Activated naive CD8-positive, alpha-beta T cell treated with anti-CD3 and anti-CD28 coated beads for 36 hours (primary cell): ENCODE measurements at places on chromosomes 2 and 18. TPM values are rescaled to one million over a fixed set of nuclear protein-coding genes. Genes with fewer than 3 reads are reported as not detected.

LONRF2 gene
- total RNA-seq, result not detected

FOXD4L1 gene
- 0.16 TPM for total RNA-seq

OXER1 gene
- total RNA-seq, result 0.16 TPM

GRCh38 chr2:88831792-88832248, 140.3 kb downstream of the RPIA start:
- no peak overlapping the region for H3K4me3 ChIP-seq
- H3K27me3 ChIP-seq, result peaks cover 4% of the 10 kb centered on the region
- DNase-seq, result peak; percentile 47
- H3K27ac ChIP-seq, result no peak overlapping the region
- no peaks in the 10 kb centered on the region for H3K36me3 ChIP-seq
- no peaks in the 10 kb centered on the region for H3K4me1 ChIP-seq

GRCh38 chr2:62568983-62569837, 63.2 kb upstream of the TMEM17 start:
- no peak for DNase-seq
- no peak overlapping the region for H3K27ac ChIP-seq
- no peaks in the 10 kb centered on the region for H3K36me3 ChIP-seq
- H3K4me1 ChIP-seq, result no peaks in the 10 kb centered on the region

GPR45 gene
- total RNA-seq, result not detected
